CD4-positive, alpha-beta T cell treated with Interleukin-17A for 1 hour (primary cell): ENCODE measurements at places on chromosomes 16 and 17.

- DNase-seq = peak; percentile 20
These were observed 13.6 kb downstream of the G6PC3 start for GRCh38 chr17:44084131-44084538.

GRCh38 chr17:17526369-17526768, 30.2 kb upstream of the RASD1 start:
- DNase-seq = no peak

DNA sequence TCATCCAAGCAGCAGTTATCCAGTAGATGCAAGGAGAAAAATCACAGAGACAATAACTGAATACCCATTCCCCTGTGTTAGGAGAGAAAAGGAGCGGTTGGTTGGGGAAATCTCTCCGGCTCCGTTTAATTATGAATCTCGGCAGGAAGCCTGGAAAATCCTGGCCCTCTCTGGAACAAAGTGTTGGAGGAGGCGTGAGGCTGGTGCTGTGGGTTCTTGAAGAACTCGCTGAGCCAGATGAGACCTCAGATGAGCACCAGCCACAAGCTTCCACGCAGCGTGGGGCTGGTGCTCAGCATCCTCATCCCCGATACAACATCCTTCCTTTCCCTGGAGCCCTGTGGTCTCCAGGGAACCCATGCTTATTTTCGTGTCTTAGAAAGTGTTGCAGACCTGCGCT, 39.7 kb downstream of the CACNG4 start:
- DNase-seq = no peak

- no peak for DNase-seq
These were observed 3.2 kb downstream of the CDH8 start for GRCh38 chr16:62033065-62033464.
